ENCODE measurements at places on chromosomes 6 and 20.

- no peak for DNase-seq
These were observed 4.0 kb downstream of the QKI start for GRCh38 chr6:163418311-163419029.

GRCh38 chr20:62208061-62208794, 11.8 kb downstream of the HRH3 start:
- DNase-seq: no peak

DNA sequence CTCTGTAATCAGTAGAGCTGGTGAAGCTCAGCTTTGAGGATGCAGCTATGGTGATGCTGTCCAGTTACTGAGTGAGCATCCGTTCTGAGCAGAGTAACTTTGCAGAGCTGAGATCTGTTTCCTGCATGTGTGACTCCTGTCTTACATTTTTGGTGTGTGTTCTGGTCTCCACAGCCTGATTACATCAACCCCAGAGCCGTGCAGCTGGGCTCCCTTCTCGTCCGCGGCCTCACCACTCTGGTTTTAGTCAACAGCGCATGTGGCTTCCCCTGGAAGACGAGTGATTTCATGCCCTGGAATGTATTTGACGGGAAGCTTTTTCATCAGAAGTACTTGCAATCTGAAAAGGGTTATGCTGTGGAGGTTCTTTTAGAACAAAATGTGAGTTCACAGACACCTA, 81.6 kb downstream of the FAM120B start:
- no peak for DNase-seq

- DNase-seq: no peak
These were observed 652.3 kb downstream of the EPHA7 start for GRCh38 chr6:92767101-92767500.

GRCh38 chr6:27096834-27097511, 150.5 kb upstream of the PRSS16 start:
- DNase-seq: peak; percentile 59

- no peak for DNase-seq
These were observed 60.5 kb downstream of the RSPH3 start for GRCh38 chr6:158939255-158940159.

- no peak for DNase-seq
These were observed 84.8 kb downstream of the CD24 start for GRCh38 chr6:106889692-106890091.

DNA sequence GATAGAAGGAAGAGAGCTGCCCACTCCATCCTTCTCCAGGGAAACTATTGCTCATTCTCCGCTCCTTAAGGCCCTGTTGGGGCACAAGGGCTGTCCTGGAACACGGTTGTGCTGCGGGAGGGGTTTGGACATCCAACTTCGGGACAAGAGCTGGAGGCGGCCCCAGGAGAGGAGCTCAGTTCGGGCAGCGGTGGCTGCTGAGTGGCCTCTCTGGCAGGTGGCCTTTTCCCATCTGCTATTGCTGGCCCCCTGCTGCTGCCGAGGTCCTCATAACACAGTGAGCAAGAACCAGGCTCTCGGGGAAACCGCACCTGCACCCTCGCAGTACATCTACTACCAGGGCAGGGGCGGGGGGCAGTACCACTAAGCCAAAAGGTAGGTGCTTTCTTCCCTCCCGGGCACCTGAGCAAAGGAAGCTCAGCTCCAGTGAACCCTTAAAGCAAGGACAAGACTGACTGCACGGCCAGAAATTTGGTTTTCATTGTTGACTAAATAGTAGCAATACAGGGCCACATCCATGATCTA, 63.7 kb downstream of the PSMG4 start:
- DNase-seq: no peak

- DNase-seq: no peak
These were observed 76.3 kb upstream of the SIRPA start for GRCh38 chr20:1818895-1819294.
